ENCODE measurements at places on chromosomes 1 and 21. TPM values are rescaled to one million over a fixed set of nuclear protein-coding genes. Genes with fewer than 3 reads are reported as not detected.

Gene PADI3
- total RNA-seq = not detected

Gene SLC30A10
- total RNA-seq = not detected

Gene TDRD5
- total RNA-seq = not detected

Gene TMPRSS2
- total RNA-seq = not detected

Gene ACTL8
- not detected for total RNA-seq

Gene SLFNL1
- 0.66 TPM for total RNA-seq
